ENCODE measurements at places on chromosomes 4 and X. TPM values are rescaled to one million over a fixed set of nuclear protein-coding genes. Genes with fewer than 3 reads are reported as not detected.

- H3K36me3 ChIP-seq = peaks cover 2% of the 10 kb centered on the region
- DNase-seq = no peak
- H3K27me3 ChIP-seq = no peaks in the 10 kb centered on the region
- H3K4me3 ChIP-seq = no peak overlapping the region
- H3K27ac ChIP-seq = no peak overlapping the region
These were observed 21.7 kb upstream of the MFAP3L start for GRCh38 chr4:170047771-170048354.

- DNase-seq = peak; percentile 32
- no peaks in the 10 kb centered on the region for H3K27me3 ChIP-seq
- H3K27ac ChIP-seq = no peak overlapping the region
- H3K4me1 ChIP-seq = no peaks in the 10 kb centered on the region
- H3K4me3 ChIP-seq = no peak overlapping the region
- H3K36me3 ChIP-seq = peaks cover 23% of the 10 kb centered on the region
These were observed 194.4 kb upstream of the PCDH7 start for GRCh38 chr4:30525662-30526315.

GRCh38 chrX:134875671-134876070 lies 115.1 kb upstream of the SMIM10 start:
- H3K4me1 ChIP-seq = no peaks in the 10 kb centered on the region
- H3K27ac ChIP-seq = no peak overlapping the region
- H3K4me3 ChIP-seq = no peak overlapping the region

DNA sequence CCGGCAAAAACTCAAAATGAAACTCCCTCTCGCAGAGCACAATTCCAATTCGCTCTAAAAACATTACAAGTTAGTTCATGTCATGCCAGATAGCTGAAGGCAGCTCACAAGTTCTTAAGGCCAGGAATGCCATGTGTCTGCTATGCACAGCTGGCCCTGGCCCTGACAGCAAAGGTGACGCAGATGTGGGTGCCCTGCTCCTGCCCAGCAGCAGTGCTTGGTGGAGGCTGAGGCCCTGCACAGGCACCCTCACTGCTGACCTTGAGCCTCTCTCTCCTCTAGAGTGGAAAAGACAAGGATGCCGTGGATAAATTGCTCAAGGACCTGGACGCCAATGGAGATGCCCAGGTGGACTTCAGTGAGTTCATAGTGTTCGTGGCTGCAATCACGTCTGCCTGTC lies 2.9 kb downstream of the S100P start:
- peaks cover 8% of the 10 kb centered on the region for H3K36me3 ChIP-seq
- H3K27ac ChIP-seq = no peak overlapping the region
- DNase-seq = no peak
- H3K27me3 ChIP-seq = no peaks in the 10 kb centered on the region
- no peak overlapping the region for H3K4me3 ChIP-seq

- H3K27ac ChIP-seq = no peak overlapping the region
- H3K4me1 ChIP-seq = no peaks in the 10 kb centered on the region
- no peaks in the 10 kb centered on the region for H3K27me3 ChIP-seq
These were observed 29.9 kb downstream of the BOD1L1 start for GRCh38 chr4:13597604-13598003.

GRCh38 chr4:74858921-74859562 lies 64.7 kb upstream of the BTC start:
- H3K27me3 ChIP-seq = no peaks in the 10 kb centered on the region
- no peak overlapping the region for H3K27ac ChIP-seq
- no peak overlapping the region for H3K4me3 ChIP-seq

DNA sequence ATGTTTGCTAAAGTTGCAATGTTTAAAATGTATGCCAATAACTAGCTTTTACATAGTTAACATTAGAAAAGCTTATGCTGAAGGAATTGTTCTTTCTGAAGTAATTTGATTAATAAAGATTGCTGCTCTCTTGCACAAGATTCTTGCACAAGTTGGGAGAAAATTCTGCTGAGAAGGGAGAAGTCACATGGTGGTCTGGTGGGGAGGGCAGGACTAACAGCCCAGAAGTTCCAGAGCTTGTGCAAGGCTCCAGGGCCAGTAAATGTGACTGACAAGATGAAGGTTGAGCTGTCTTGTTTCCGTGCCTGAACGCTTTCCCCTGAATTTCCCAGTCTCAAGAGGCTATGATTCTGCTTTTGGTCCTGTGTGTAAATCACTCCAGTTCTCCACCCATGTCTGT lies 112.9 kb upstream of the VCX start:
- no peaks in the 10 kb centered on the region for H3K4me1 ChIP-seq
- no peaks in the 10 kb centered on the region for H3K27me3 ChIP-seq
- H3K4me3 ChIP-seq = no peak overlapping the region
- DNase-seq = no peak

DNA sequence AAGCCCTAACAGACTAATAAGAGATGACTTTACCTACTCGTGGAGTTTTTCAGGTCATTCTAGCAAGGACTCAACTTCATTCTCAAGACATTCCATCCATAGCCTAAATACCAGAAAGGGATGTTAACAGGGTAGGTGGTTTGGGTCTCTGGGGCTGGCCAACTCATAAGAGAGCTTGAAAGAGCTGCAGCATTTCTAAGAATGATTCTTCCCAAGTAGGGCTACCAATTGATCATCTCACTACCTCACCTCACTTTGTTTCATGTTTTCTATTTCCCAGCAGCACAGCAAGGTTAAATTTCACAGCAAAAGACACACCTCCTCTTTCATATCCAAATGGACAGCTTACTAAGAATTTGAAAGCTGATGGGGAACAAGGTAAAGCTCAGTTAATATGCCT lies 614.8 kb upstream of the DIPK2B start:
- no peak overlapping the region for H3K4me3 ChIP-seq
- H3K27ac ChIP-seq = no peak overlapping the region
- H3K36me3 ChIP-seq = peaks cover 66% of the 10 kb centered on the region
- DNase-seq = no peak

- no peaks in the 10 kb centered on the region for H3K4me1 ChIP-seq
- H3K36me3 ChIP-seq = no peaks in the 10 kb centered on the region
- H3K27me3 ChIP-seq = no peaks in the 10 kb centered on the region
- no peak for DNase-seq
- no peak overlapping the region for H3K4me3 ChIP-seq
- no peak overlapping the region for H3K27ac ChIP-seq
These were observed 153.0 kb upstream of the PSAPL1 start for GRCh38 chr4:7587433-7588405.

DNA sequence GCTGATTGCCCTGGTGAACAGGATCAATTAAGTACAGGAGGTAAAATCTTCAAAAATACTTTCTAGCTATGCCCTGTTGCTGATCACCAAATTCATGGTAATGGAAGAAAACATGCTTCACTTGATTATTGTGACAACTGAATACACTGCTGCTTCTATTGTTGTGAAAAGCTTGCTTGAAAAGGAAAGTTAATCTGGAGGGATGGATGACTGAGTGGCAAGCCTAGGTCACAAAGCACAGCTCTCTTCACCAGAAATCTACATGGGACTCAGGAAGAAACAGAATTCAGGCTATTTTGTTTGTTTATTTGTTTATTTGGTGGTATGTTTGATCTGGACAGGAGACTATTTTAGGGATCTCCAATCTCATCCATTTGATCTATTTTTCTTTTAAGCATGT lies 182.0 kb downstream of the MGST2 start:
- peaks cover 2% of the 10 kb centered on the region for H3K36me3 ChIP-seq
- H3K4me1 ChIP-seq = peaks cover 2% of the 10 kb centered on the region
- H3K27ac ChIP-seq = no peak overlapping the region

GRCh38 chr4:100317032-100317864 lies 127.0 kb upstream of the DDIT4L start:
- no peaks in the 10 kb centered on the region for H3K27me3 ChIP-seq
- no peak for DNase-seq
- H3K27ac ChIP-seq = no peak overlapping the region
- no peaks in the 10 kb centered on the region for H3K36me3 ChIP-seq
- no peak overlapping the region for H3K4me3 ChIP-seq

- no peaks in the 10 kb centered on the region for H3K27me3 ChIP-seq
- H3K27ac ChIP-seq = no peak overlapping the region
- no peaks in the 10 kb centered on the region for H3K4me1 ChIP-seq
- DNase-seq = no peak
- no peaks in the 10 kb centered on the region for H3K36me3 ChIP-seq
These were observed 60.4 kb downstream of the NRK start for GRCh38 chrX:105882581-105883275.

DNA sequence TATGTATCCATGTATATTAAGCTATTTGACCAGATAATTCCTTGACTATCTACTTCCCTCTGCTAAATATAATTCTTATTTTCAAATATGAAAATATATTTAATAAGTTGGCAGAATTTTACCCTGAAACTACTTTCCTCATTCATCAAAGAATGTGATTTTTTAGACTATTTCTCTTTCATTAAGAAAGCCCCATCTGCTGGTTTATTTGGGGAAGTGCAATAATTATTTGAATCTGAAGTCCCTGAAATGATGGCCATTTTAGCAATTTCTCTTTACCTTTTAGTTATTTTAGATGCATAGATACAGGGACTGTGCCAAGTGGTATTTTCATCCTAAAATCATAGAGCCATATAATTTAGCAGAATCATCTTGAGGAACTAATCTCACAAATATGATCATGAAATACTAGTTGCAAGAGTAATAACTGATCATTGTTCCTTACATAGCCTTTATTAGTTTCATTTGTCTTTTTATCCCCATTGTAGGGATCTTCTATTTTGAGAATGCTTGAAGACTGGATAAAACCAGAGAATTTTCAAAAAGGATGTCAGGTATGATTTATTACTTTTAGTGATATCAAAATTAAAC lies 39.0 kb downstream of the ENPEP start:
- no peaks in the 10 kb centered on the region for H3K4me1 ChIP-seq
- H3K36me3 ChIP-seq = no peaks in the 10 kb centered on the region
- DNase-seq = no peak
- no peak overlapping the region for H3K4me3 ChIP-seq

GRCh38 chrX:49271341-49271740 lies 1.7 kb downstream of the PPP1R3F start:
- H3K4me3 ChIP-seq = peak overlapping the region; percentile 67
- H3K27me3 ChIP-seq = no peaks in the 10 kb centered on the region
- H3K4me1 ChIP-seq = no peaks in the 10 kb centered on the region
- H3K27ac ChIP-seq = no peak overlapping the region
- DNase-seq = no peak
- peaks cover 29% of the 10 kb centered on the region for H3K36me3 ChIP-seq

DNA sequence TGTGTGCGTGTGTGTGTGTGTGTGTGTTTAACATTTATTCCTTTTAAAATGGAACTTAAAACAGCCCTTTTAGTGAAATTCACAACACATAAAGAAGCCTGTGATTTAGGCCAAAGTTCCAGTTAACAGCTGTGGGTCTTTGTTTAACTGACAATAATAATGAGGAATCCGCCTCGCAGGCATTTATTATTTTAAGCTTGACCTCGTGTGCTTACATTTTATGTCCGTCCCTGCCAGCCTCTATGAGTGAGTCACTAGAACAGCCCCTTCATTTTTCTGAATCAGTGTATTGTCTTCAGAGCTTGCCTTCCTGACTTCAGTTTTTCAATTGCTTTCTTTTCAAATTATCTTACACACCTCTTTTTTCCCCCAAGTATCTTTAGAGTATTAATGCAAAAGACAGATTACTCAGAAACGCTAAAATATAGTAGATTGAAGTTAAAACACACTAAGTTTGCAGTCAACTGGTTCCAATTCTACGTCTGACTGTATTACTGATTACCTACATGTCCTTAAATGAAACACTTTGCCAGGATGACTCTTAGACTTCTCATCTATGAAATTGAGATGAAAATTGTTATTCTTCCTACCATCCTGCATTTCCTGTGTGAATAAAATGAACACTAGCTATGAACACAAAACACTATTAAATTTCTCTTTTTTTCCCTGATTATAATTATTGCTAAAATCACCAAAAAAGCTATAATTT lies 319.6 kb upstream of the HS3ST1 start:
- peaks cover under 1% of the 10 kb centered on the region for H3K36me3 ChIP-seq
- H3K4me1 ChIP-seq = no peaks in the 10 kb centered on the region
- H3K27me3 ChIP-seq = no peaks in the 10 kb centered on the region

DNA sequence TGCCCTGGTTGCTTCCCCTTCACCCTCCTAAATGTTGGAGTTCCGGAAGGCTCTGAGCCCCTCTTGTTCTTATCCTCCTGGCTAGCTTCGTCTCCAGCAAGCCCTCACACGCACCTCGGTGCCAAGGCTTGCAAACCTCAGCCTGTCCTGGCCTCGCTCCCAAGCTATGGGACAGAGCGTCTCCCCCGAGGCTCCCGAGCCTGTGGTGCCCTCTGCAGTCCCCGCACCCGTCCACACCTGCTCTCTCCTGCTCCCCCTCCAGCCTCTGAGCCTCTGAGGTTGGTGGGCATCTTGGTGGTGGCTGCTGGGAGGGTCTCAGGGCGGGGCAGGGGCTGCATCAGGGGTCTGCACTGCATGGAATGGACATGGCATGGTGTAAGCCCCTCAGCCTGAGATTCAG lies 63.2 kb downstream of the TRMT44 start:
- no peak overlapping the region for H3K4me3 ChIP-seq
- no peak overlapping the region for H3K27ac ChIP-seq
- DNase-seq = no peak
- no peaks in the 10 kb centered on the region for H3K27me3 ChIP-seq

GRCh38 chrX:103624111-103624510 lies 4.7 kb upstream of the TCEAL1 start:
- H3K27me3 ChIP-seq = no peaks in the 10 kb centered on the region
- H3K36me3 ChIP-seq = no peaks in the 10 kb centered on the region
- no peaks in the 10 kb centered on the region for H3K4me1 ChIP-seq
- H3K27ac ChIP-seq = no peak overlapping the region

DNA sequence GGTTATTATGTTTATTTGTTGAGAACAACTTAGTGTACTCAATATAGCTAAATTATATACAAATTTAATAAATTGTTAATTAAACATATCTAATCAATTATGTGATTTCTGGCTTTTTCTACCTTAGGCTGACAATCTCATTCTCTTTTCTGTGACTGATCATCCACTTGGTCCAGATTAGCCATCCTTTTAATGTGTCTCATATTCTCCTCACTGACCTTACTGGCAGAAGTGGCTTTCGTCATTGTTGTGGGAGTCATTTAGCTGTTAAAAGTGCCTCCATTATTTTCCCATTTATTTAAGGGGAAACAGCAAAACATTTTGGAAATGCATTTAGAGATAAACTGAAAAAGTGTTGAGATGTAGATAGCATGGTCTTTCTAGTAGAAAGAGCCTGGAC lies 172.2 kb downstream of the CCSER1 start:
- no peak overlapping the region for H3K4me3 ChIP-seq
- H3K27ac ChIP-seq = no peak overlapping the region
- H3K36me3 ChIP-seq = peaks cover 4% of the 10 kb centered on the region
- no peaks in the 10 kb centered on the region for H3K27me3 ChIP-seq
- no peaks in the 10 kb centered on the region for H3K4me1 ChIP-seq
- no peak for DNase-seq

- no peaks in the 10 kb centered on the region for H3K4me1 ChIP-seq
- no peaks in the 10 kb centered on the region for H3K36me3 ChIP-seq
- H3K27me3 ChIP-seq = no peaks in the 10 kb centered on the region
- peak; percentile 28 for DNase-seq
These were observed 59.8 kb downstream of the PACRGL start for GRCh38 chr4:20760053-20760452.

- no peaks in the 10 kb centered on the region for H3K36me3 ChIP-seq
- no peak overlapping the region for H3K4me3 ChIP-seq
- no peak for DNase-seq
- H3K4me1 ChIP-seq = no peaks in the 10 kb centered on the region
- no peaks in the 10 kb centered on the region for H3K27me3 ChIP-seq
- H3K27ac ChIP-seq = no peak overlapping the region
These were observed 43.1 kb upstream of the LAMP2 start for GRCh38 chrX:120512222-120512621.

Gene RAB33A
- total RNA-seq = 0.59 TPM

Gene ASB12
- 0.29 TPM for total RNA-seq

Gene TEX13B
- 0.42 TPM for total RNA-seq

Gene UNC5C
- not detected for total RNA-seq

Gene CAPN6
- total RNA-seq = 7.4 TPM

Gene NPY5R
- 5.7 TPM for total RNA-seq

Gene P2RY8
- total RNA-seq = not detected

Gene USP27X
- 5.7 TPM for total RNA-seq

Gene ANAPC4
- 38.8 TPM for total RNA-seq

Gene DCAF4L1
- total RNA-seq = 0.07 TPM
